ENCODE measurements at places on chromosomes 6 and 20.

GRCh38 chr6:145112711-145113148 lies 622.6 kb downstream of the EPM2A start:
- no peak for DNase-seq

- DNase-seq = no peak
Observed at GRCh38 chr6:142896732-142897131, 48.2 kb downstream of the HIVEP2 start.

DNA sequence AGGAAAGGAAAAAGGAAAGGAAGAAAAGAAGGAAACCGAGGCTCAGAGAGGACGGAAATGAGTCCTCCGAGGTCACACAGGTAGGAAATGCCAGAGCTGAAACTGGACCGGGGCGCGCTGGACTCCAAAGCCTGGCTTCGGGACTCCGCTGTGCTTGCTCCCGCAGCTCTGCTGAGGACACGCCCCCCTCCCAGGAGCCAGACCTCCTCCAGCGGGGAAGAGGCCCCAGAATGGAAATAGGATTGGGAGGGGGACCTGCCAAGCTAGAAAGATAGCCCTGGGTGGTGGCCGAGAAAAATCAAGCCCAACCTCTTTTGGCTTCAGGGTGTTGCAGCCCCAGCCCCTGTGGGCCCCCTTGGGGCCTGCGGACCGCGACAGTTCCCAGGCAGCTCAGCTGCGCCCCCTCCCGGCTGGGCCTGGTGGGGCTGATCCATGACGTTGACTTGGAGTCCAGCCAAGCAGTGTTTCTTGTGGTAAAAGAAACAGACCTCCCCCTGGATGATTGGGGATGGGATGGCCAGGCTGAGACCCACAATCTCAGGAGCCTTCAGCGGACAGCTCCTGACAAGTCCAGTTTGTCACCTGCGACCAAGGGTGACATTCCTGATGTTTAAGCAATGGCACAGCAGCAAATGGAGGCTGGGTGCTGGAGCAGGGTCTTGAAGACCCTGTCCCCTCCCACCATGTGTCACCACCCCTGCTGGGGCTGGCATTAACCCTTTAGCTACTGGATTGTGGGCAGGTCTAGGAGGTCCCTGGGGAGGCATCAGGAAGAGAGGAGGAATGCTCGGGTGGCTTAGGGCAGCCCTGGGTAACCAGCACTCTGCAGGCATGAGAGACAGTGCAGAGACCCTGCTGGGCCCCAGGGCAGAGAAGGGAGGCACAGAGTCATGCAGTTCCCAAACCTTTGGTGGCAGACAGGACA lies 55.4 kb downstream of the RIPOR3 start:
- peak; percentile 78 for DNase-seq

GRCh38 chr6:157689875-157690274 lies 133.2 kb upstream of the SNX9 start:
- DNase-seq = no peak

DNA sequence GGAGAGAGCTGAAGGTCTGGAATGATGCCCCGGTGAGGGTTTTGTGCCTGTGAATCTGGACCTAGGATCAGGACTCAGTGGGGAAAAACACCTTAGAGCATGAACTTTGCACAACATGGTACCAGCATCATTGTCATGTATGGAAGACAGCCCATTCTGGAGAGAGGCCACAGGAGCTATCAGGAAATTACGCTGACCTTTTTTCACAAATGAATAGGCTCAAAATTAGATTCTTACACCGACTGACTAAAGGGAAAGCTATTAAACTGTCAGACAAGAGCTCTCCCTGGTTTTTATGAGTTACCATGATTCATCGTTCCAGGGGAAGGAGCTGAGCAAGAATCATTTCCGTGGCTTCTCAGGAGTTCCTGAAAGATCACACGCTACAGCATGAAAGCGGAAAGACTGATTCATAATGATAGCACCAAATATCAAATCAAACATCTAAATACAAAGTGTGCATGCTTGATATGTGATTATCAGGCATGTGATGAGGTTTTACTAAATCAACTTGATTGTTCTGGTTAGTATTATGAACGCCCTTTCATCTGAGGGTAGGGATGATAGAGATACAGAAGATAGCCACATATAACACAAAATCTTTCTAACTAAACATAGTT lies 224.9 kb upstream of the SMLR1 start:
- DNase-seq = no peak
